ENCODE measurements at places on chromosomes 5 and 9. TPM values are rescaled to one million over a fixed set of nuclear protein-coding genes. Genes with fewer than 3 reads are reported as not detected.
A peak's percentile ranks its signal among the peaks of the same experiment; 100 is the strongest.

TMEM8B gene
- total RNA-seq: 22.0 TPM

ELOVL7 gene
- 0.97 TPM for total RNA-seq

HAVCR2 gene
- 1.7 TPM for total RNA-seq

GRCh38 chr9:89742660-89743059, 137.8 kb downstream of the GADD45G start:
- no peak for DNase-seq

DNA sequence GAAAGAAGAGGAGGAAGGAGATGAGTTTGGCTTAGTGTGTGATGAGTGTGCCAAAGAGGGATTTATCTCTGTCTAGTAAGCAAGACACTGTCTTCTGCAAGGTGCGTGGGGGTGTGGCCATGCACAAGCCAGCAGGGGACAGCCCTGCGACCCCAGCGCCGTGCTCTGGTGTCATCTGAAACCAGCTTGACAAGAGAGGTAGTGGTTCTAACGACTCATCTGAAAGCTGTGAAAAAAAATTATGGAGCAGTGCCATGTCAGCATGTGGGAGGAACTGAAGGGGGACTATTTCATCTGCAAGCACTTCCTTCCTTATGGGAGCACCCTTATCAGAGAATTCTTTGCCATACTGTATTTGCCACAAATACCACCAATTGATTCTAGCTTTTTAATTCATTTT, 398.6 kb downstream of the PSAT1 start:
- peak; percentile 77 for DNase-seq

- DNase-seq: no peak
Observed at GRCh38 chr9:93319992-93320500, 131.4 kb upstream of the FAM120A start.

Data from cardiac septum (tissue), 1 donor.